ENCODE measurements at places on chromosomes 11 and 22.

GRCh38 chr11:19650467-19650866 lies 62.2 kb upstream of the NAV2 start:
- DNase-seq: no peak

- DNase-seq: peak; percentile 56
These were observed 53.2 kb downstream of the GRIK4 start for GRCh38 chr11:120564573-120565311.

- no peak for DNase-seq
These were observed 18.4 kb downstream of the ARHGAP42 start for GRCh38 chr11:100705447-100705846.

DNA sequence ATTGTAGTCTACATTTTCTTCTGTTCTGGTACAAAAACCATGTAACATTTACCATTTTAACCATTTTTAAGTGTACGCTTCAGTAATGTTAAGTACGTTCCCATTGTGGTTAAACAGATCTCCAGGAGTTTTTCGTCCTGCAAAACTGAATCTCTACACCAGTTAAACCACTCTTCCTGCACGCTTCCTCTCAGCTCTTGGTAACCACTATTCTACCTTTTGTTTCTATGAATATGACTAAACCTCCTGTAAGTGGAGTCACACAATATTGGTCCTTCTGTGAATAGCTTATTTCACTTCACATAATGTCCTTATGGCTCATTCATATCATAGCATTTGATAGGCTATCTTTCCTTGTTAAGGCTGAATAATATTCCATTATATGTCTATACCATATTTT lies 7.1 kb upstream of the EXT2 start:
- no peak for DNase-seq

GRCh38 chr11:134911514-134912180 lies 499.6 kb upstream of the B3GAT1 start:
- DNase-seq: no peak

GRCh38 chr11:86672007-86672621 lies at the start of gene ME3:
Gene ME3, minus strand, starts transcription at chr11:86672616.
- peak; percentile 82 for DNase-seq

- no peak for DNase-seq
These were observed 22.2 kb downstream of the FLRT1 start for GRCh38 chr11:64057890-64058289.

DNA sequence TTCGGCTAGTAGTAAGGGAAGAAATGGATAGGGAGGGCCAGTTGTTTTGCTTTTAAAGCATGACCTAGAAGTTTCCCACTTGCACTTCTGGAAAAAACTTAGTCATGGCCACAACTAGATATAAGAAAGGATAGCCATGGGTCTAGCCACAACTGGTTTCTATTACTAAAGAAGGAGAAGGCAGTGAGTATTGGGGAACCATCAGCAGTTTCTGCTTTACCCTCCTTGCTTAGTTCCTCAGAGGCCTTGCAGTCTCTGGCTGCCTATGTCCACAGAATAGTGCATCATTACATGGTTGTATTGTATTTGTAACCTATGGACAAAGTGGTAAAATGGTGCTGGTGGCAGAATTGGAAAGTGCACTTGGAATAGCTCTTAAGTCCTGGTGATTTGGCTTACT lies 35.6 kb downstream of the NXPE1 start:
- DNase-seq: no peak

GRCh38 chr11:35605706-35606105 lies 12.6 kb upstream of the FJX1 start:
- DNase-seq: no peak

DNA sequence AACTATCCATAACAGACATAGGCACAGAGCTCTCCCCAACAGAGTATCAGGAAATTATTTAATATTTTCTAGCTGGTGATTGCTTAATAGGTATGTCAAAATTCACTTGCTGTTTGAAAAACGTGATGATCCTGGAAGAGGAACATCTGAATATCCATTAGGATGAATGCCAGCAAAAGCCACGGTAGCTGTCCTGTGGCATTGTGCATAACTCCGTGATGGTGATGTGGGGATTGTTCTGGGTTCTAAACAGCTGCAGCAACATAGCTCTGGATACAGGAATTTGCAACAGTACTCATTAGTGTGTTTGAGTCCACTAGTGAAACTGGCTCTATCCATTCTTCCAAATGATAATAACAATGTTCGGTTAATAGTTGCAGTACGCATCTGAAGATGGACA lies 78.8 kb downstream of the C11orf65 start:
- DNase-seq: no peak

DNA sequence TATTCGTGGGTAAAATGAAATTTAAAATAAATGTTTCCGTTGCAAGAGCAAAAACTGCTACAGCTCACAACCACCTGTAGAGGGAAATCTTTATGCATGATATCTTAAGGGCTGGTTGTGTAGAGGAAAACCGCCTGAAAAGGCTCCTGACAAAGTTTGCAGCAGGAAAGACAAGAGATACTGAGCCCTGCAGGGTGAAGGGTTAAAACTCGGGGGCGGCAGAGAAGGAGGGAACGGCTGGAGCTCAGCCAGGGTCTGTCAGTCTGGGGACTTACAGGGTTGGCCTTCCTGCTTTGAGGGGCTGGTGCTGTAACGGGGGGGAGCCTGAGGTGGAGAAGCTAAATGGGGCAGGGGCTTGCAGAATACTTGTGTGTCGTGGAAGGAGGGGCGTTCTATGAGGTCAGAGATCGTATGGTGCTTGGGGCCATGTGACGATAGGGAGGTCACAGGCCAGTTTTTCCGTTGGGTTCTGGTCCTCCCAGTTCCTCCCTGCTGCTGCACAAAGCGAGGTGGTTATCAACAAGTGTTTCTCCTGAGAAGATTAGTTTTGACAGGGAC lies 122.9 kb upstream of the HSD17B12 start:
- no peak for DNase-seq

- no peak for DNase-seq
These were observed 52.4 kb upstream of the INCENP start for GRCh38 chr11:62071408-62071807.

DNA sequence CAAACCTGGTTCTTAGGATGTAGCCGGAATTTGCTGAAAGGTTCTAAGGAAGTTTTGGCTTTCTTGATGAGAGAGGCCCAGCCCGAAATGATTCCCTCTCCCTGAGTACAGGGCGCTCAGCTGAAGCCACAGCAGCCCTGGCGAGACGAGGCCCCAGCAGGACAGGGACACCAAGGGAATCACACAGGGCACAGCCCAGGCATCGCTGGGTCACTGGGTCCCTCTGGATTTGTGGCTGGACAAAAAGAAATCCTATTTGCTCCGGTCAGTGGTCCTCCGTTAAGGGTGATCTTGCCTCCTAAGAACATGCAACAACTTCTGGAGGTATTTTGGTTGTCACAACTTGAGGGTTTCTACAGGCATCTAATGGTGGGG lies 6.4 kb downstream of the FGF19 start:
- DNase-seq: no peak

DNA sequence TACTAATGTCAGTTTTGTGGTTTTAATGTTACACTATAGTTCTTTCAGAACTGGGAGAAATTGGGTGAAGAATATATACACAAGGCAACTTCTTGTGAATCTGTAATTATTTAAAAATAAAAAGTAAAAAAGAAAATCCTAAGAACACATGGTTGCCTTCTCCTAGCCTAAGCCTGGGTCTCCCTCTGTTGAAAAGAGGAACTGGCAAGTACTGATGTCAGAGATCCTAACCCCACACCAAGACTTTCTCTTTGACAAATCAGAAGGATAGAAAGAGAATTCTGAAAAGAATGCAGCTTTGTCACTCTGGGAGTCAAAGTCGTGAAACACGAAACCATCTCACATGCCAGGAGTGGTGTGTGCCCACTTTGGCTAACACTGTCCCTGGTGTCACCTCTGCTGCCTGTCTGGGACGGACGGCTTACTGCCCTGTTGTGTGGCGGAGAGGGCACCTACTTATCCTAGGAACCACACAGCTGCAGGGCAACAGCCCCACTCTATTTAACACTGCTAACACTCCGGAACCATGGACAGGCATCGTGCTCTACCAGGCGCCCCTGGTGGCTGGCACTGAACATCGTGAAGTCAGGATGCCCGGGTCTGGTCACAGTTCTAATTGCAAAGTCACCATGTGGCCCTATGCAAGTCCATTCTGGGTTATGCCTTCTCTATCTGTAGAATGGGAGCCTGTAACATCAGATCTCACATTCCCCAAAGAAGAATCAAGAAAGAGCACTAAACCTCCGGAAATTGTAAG lies 108.7 kb upstream of the CD82 start:
- no peak for DNase-seq

DNA sequence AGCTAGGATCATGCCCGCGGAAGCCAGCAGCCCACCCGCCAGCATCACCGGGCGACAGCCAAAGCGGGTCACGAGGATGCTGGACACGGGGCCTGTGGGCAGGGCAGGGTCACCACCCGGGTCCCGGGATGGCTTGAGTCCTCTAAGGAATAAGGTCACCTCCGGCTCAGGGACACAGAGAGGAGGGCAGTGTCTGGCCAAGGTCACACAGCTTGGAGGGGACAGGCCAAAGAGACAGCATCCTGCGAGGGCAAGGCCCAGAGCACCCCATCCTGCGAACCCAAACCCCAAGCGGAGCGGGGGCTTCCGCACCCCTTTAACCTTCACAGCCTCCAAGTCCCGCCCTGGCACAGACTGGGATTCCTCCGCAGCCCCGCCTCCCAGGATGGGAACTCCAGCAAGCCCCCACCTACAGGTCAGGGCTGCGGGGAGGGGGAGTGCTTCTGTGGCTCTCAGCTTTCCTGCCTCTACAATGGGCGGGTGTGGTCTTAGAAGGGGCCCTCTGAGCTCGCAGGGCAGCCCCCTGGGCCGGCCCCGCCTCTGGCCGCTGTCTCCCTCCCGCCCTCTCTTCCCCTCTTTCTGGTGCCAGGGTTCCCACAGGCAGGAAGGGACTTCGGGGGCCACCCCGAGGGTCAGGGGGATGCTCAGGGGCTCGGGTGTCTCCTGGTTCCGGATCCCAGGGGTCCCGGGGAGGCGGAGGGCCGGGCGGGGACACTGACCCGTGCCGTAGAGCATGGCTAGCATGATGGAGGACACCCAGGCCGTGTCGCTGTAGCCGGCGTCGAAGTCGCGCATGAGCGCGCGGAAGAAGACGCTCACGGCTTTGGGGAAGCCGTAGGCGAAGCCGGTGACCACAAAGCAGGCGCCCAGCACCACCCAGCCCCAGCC lies 1.8 kb downstream of the SLC16A8 start:
- DNase-seq: peak; percentile 55

DNA sequence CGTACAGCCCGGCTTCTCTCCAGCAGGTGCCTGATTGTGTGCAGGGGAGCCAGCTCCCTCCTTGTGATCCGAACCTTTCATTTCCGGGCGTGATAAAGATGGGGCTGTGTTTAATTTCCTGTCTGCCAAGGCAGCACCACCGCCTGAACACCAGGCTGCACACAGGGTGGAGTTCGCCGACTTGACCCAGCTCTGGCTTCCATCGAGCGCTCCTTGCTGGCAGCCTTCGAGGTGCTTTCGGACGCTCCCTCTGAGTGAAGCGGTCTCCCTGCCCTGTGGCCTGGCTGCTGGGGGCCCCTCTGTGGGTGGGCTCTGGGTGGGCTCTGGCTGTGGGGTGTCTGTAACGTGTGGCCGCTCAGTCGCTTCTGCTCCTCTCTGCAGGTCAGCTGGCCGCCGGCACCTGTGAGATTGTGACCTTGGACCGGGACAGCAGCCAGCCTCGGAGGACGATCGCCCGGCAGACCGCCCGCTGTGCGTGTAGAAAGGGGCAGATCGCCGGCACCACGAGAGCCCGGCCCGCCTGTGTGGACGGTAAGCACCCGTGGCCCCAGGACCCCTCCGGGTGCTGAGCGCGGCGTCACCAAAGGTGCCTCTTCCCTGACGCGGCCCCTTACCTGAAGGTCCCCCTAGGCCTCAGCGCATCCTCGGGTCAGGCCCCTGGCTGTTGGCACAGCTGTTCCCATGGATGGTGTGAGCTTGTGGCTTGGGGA lies 1181.3 kb downstream of the BRD1 start:
- no peak for DNase-seq

DNA sequence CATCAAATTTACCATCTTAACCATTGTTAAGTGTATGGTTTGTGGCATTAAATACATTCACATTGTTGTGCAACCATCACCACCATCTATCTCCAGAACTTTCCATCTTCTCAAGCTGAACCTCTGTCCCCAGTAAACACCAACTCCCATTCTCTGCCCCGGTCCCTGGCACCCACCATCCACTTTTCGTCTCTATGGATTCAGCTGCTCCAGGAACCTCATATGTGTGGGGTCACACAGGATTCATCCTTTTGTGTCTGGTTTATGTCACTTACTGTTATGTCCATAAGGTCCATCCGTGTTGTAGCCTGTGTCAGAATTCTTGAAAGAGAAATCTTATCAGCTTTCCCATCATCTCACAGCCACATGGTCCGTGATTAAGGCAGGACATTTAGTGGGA lies 16.3 kb downstream of the TSPAN32 start:
- DNase-seq: no peak

DNA sequence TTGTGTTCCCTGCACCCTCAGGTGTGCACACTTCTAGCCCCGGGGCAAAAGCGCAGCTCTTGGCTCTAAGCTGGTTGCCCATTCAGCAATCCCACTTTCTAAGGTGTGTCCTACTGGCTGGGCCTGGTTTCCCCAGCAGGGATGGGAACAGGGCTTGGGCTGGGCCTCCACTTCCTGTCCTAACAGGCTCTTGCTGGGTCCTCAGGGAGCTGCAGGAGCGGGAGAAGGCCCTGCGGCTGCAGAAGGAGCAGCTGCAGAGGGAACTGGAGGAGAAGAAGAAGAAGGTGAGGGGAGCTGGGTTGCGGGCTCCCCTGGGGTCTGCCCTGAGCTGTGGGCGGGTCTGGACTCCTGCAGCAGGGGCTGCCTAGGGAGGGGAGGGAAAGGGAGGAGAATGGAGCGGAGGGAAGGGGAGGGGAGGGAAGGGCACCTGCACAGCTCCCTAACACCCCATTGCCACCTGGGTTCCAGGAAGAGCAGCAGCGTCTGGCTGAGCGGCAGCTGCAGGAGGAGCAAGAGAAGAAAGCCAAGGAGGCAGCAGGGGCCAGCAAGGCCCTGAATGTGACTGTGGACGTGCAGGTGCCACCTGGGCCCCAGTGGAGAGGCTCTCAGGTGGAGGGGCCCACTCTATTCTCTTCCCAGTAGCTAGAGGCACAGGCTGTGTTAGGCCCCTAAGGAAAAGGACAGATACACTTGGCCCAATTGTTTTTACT lies 24.6 kb downstream of the INCENP start:
- no peak for DNase-seq

All from inflammatory macrophage (primary cell).